ENCODE measurements at places on chromosomes 3 and 15.

- DNase-seq = peak; percentile 82
- peak within 1 kb of the TSS; percentile 46 for H3K4me3 ChIP-seq
- H3K27me3 ChIP-seq = peaks cover 87% of the 10 kb centered on the region
These were observed at the start of gene SOX14 for GRCh38 chr3:137764001-137764433. Gene SOX14, plus strand, starts transcription at chr3:137764315. Its CDS starts 470 bp downstream, at chr3:137764785.

- H3K4me3 ChIP-seq = no peak overlapping the region
- peaks cover 13% of the 10 kb centered on the region for H3K4me1 ChIP-seq
- no peak overlapping the region for H3K27ac ChIP-seq
- H3K27me3 ChIP-seq = no peaks in the 10 kb centered on the region
- H3K36me3 ChIP-seq = no peaks in the 10 kb centered on the region
These were observed 61.3 kb upstream of the LPP start for GRCh38 chr3:188092648-188093047.

DNA sequence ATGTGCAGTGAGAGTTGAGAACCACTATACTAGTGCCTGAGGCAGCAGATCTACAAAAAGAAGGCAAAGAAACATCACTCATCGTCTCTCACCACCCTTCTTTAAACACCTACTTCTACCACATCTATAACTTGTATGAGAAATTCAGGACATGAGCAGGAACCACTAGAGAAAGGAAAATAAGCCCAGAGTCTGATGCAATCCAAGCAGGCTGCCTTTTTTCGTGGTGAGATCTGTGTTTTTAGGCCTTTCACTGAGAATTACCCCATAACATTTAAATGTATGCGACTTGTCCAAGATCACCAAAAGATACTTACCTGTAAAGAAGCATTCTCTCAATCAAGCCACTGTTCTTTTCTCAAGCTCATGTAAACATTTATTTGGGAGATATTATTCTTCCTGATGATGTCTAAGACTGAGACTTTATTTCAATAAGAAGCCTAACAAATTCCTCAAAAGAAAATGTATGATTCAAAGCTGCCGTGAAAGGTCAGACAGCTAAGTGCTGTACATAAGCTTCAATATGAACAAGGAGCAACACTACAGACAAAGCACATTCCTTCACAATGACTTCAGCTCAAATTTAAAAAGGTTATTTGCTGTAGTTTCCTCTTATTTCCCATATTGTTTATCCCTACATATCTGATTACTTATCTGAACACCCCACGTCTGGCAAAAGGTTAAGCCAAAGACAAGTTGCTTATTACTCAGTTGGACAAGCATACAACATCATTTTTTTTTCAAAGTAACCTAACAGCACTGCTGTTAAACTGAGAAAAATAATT is 16.5 kb downstream of the SPICE1 start:
- no peaks in the 10 kb centered on the region for H3K4me1 ChIP-seq
- H3K27me3 ChIP-seq = no peaks in the 10 kb centered on the region
- DNase-seq = no peak
- no peak overlapping the region for H3K27ac ChIP-seq
- no peak overlapping the region for H3K4me3 ChIP-seq

- H3K4me3 ChIP-seq = no peak overlapping the region
- DNase-seq = no peak
- H3K27ac ChIP-seq = no peak overlapping the region
- H3K27me3 ChIP-seq = no peaks in the 10 kb centered on the region
- H3K36me3 ChIP-seq = no peaks in the 10 kb centered on the region
These were observed 200.3 kb downstream of the SLCO3A1 start for GRCh38 chr15:92053753-92054316.

DNA sequence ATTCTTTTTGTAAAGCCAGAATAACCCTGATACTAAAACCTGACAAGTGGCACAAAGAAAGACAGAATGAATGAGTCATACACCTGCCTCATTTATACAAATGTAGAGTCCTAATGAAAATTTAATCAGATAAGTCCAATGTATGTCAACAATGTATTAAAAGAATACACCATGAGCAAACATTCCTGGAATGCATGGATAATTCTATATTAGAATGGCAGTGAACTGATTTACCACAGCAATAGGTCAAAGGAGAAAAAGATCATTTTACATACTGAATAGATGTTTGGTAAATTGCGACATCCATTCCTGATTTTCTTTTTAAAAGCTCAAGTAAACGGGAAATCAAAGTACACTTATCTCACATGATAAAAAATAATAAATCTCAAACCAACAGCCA is 11.2 kb upstream of the LOXL1 start:
- no peaks in the 10 kb centered on the region for H3K4me1 ChIP-seq
- no peaks in the 10 kb centered on the region for H3K27me3 ChIP-seq
- H3K4me3 ChIP-seq = no peak overlapping the region
- no peak overlapping the region for H3K27ac ChIP-seq
- no peak for DNase-seq
- no peaks in the 10 kb centered on the region for H3K36me3 ChIP-seq

All from stomach (tissue), 19 donors.